PC-9 (cell line): ENCODE measurements at places on chromosomes 4 and X. TPM values are rescaled to one million over a fixed set of nuclear protein-coding genes. Genes with fewer than 3 reads are reported as not detected.

DNA sequence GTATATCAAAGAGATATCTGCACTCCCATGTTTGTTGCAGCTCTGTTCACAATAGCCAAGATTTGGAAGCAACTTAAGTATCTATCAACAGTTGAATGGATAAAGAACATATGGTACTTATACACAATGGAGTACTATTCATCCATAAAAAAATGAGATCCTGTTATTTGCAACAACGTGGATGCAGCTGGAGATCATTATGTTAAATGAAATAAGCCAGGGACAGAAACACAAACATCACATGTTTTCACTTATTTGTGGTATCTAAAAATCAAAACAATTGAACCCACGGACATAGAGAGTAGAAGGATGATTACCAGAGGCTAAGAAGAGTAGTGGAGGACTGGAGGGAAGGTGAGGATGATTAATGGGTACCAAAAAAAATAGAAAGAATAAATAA, 14.2 kb downstream of the IQCM start:
- no peaks in the 10 kb centered on the region for H3K27me3 ChIP-seq
- H3K4me1 ChIP-seq = no peaks in the 10 kb centered on the region
- DNase-seq = no peak
- H3K36me3 ChIP-seq = no peaks in the 10 kb centered on the region
- H3K27ac ChIP-seq = no peak overlapping the region

- H3K36me3 ChIP-seq = no peaks in the 10 kb centered on the region
- no peak overlapping the region for H3K4me3 ChIP-seq
- no peaks in the 10 kb centered on the region for H3K4me1 ChIP-seq
- no peaks in the 10 kb centered on the region for H3K27me3 ChIP-seq
- no peak overlapping the region for H3K27ac ChIP-seq
Observed at GRCh38 chrX:146581981-146582712, 227.4 kb upstream of the CXorf51B start.

DNA sequence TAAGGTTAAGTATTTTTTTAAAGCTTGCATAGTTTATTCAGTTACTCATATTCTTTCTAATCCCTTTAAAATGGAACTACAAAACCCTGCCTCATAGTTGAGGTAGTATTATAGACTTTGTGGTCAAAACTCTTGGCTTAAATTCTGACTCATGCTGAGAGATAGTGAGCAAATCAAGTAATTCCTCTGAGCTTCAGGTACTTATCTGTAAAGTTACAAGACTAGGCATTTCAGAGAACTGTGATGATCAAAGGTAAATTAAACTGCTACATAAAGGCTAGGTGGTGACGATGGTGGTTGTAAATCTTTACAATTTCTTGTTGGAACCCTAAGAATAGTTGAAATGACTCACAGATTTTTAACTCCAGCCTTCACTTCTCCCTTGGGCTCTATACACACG, 3.2 kb upstream of the CLOCK start:
- H3K4me3 ChIP-seq = 0 out of 2 replicates have a peak overlapping the region, but pooled peaks have one; percentile 3
- no peaks in the 10 kb centered on the region for H3K27me3 ChIP-seq
- peaks cover 26% of the 10 kb centered on the region for H3K4me1 ChIP-seq
- no peaks in the 10 kb centered on the region for H3K36me3 ChIP-seq

GRCh38 chr4:86972997-86973396, 38.2 kb downstream of the AFF1 start:
- H3K4me3 ChIP-seq = no peak overlapping the region
- peak overlapping the region; percentile 43 for H3K27ac ChIP-seq
- H3K36me3 ChIP-seq = no peaks in the 10 kb centered on the region

DNA sequence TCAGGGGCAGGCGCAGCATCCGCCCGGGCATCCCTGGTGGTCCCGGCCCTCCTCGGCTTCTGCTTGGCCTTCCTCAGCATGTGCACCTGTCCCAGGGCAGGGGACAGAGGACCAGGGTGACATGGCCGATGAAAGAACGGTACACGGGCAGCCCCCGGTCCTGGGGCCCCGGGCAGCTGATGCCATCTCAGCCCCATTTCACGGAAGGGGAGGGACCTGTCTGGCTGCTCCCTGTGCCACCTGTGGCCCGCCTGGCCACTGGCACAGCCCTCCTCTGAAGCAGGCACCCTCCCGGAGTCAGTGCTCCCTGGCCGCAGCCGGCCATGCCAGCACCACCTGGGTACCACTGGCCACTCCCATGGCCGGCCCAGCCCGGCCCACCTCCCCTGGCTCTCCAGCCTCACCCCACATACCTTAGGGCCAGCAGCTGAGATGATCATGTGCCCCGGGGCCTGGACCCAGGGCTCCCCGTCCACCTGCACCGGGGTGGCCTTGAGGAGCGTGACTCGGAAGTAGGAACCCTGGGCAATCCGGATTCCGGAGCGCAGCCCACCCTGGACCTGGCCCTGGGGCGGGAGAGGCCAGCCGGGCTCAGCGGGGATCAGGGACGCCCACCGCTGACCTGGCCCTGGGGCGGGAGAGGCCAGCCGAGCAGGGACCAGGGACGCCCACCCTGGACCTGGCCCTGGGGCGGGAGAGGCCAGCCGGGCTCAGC, 12.6 kb downstream of the DGKQ start:
- H3K4me3 ChIP-seq = no peak overlapping the region
- H3K36me3 ChIP-seq = no peaks in the 10 kb centered on the region
- no peaks in the 10 kb centered on the region for H3K4me1 ChIP-seq

DNA sequence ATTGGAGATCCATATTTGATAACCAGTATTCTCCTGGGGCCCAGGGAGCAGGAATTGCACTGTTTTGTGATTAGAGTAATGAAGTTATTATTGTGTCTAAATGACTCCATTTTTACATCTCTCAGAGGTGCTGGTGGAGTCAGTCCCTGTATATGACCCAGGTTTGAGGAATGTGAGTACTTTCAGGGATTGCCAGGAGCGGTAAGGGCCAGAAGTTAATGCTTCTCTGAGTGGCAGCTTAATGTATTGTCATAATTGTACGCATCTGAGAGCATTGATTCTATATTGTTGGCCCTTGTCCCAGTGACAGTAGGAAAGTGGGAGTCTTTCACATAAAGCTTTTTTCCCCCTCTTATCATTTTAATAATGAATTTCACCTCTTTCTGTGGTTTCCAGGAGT, 146.2 kb downstream of the GATB start:
- no peak overlapping the region for H3K27ac ChIP-seq
- no peak for DNase-seq
- no peaks in the 10 kb centered on the region for H3K27me3 ChIP-seq
- H3K4me3 ChIP-seq = no peak overlapping the region
- H3K36me3 ChIP-seq = no peaks in the 10 kb centered on the region

IL3RA gene
- total RNA-seq = not detected in 2 replicates

CACNA1F gene
- total RNA-seq = not detected in 2 replicates

RASGEF1B gene
- 0.70 and 1.0 TPM in 2 replicates for total RNA-seq

SYP gene
- 0.44 and 0.63 TPM in 2 replicates for total RNA-seq

FHDC1 gene
- total RNA-seq = 16.8 and 17.4 TPM in 2 replicates

CABS1 gene
- total RNA-seq = not detected in 2 replicates

P2RY4 gene
- total RNA-seq = 0.50 and 0.65 TPM in 2 replicates
